ENCODE measurements at places on chromosomes 6 and 20.

DNA sequence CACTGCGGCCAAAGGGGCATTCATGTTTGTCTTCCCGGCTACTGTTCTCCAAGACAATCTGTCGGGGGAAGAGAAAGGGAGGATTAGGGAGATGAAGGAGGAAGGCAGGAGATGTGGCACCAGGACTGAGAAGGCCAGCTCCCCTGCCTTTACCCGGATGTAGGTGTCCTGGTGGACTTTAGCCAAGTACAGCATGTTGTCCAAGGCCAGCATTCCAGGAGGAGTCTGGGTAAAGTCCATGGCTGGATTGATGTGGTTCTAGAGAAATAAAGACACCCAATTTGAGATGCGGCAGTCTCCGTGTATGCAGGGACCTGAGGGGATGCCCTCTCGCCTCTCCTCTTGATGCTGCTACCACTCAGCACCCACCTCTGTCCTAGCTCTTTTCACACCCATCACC lies 32.0 kb downstream of the ELMO2 start:
- no peak for DNase-seq

GRCh38 chr6:160124605-160125004 lies 3.0 kb downstream of the SLC22A1 start:
- DNase-seq, result no peak

DNA sequence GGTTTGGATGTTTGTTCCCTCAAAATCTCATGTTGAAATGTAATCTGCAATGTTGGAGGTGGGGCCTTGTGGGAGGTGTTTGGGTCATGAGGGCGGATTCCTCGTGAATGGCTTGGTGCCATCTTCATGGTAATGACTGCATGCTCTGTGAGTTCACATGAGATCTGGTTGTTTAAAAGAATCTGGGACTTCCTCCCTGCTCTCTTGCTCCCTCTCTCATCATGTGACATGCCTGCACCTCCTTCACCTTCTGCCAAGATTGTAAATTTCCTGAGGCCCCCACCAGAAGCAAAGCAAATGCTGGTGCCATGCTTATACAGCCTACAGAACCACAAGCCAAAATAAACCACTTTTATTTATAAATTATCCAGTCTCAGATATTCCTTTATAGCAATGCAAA lies 250.3 kb upstream of the PLN start:
- DNase-seq, result no peak

- no peak for DNase-seq
These were observed 1.8 kb downstream of the EPHA7 start for GRCh38 chr6:93417421-93418013.

DNA sequence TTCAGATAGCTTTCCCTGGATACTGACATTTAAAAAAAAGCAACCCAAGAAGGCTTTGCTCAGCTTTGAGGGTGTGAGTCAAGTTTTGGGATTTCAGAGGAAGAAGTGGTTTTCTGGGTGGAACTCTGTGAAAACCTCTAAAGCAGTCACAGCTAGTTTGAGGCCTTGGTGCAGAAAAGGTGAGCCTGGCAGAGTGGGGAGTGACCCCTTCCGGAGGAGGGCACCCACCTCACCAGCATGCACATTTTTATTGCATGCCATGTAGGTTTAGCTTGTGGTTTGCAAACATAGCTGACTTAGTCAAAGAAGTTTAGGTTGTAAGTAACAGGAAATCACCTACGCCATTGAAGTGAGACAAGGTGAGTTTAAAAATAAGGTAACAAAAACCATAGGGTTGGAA lies 146.8 kb upstream of the PMEPA1 start:
- DNase-seq, result no peak

DNA sequence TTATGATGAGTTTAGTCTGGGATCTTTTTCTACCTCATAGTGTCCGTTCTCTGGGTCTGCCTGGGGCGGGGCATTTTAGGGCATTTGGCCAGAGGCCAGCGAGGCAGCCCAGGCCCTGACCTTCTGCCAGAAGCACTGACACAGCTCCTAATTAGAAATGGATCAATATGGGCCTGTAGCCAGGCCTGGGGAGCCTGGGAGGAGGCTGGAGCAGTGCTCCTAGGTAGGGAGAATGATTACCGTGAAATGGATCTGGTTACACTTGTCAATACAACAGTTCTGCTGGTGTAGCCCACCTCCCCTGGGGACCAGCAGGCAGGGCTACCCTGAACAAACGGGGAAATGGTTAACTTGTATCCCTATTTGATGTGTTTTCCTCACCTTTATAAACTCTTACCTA lies 23.0 kb downstream of the RALY start:
- DNase-seq, result no peak

All from NAMALWA (cell line).